ENCODE measurements at places on chromosomes 7 and 10. TPM values are rescaled to one million over a fixed set of nuclear protein-coding genes. Genes with fewer than 3 reads are reported as not detected.
A peak's percentile ranks its signal among the peaks of the same experiment; 100 is the strongest.

GRCh38 chr10:124517461-124517860, 55.8 kb downstream of the LHPP start:
- no peak for ATAC-seq

GRCh38 chr7:116740755-116741462, 68.9 kb downstream of the MET start:
- peak; percentile 87 for ATAC-seq

DNA sequence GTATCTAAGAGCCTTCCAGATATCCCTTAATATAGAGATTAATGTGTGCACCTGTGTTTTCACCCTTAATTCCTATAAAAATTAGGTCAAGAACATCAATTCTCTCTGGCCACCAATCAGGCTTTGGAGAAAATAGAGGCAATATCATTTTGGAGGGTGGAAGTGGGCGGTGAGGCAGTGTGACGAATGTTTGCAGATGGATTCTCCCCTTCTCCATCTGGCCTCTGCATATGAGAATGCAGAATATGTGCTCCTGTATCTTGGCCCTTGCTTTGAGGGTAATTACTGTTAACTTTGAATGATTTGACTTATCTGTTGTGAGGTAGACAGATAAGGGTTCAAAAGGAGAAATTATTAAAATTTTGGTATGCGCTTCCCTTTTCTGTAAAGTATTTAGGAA, 304.0 kb upstream of the NPSR1 start:
- no peak for ATAC-seq

DNA sequence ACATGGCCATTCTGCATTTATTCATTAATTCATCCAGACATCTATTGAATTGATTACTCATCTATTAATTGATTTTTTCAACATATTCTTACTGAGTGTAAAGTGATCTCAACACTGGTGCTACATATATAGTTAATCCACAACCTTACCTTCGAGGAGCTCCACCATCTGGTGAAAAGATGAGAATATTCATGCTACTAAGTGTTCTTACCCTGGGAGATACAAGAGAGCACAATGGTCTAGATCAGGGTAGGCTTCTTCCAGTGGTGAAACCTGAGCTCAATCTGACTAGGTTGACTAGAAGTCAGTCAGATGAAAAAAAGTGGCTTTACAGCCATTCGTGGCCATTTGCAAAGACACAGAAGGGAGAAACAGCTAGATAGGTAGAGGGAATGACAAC, 507.4 kb downstream of the ANKRD7 start:
- no peak for ATAC-seq

DNA sequence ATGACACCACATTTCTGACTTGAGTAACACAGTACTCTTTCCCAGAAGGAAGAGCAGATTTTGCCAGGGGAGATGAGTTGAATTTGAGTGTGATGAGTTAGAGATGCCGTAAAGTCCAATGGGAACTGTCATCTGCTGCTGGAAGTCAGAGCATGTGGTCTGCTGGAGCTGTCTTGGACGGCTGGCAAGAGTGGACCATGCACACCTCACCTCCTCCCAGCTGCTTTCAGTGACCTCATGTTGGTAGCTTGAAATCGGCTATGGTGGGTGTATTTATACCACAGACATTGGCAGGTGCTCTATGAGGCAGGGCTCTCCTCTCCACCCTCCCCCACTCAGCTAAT, 82.3 kb downstream of the COL13A1 start:
- ATAC-seq, result no peak

DNA sequence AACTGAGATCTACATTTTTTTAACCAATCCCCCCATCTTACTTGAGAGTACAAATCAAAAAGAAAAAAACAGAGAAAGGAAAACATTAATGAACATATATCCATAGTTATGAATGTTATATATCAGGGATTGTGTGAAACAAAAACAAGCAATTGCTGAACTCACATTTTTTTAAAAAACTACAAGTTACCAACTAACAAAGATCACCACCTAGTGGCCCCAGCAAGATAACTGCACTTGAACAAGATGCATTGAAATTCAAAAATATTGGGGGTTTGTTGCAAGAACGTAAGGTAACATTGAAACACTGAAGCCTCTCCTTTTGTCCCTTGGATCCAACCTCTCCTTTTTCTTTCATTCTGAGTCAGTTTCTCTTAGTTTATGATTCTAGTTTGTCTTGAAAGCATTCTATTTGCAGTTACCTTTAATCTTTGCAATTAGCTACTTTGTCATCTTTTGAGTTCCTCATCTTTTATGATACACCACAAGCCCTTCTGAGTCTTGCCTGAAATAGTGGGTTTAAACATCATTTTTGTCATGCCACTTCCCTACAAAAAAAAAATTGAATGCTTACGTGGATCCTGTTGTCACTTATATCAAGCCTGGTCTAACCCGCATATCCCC, 87.3 kb upstream of the TES start:
- ATAC-seq, result no peak

GRCh38 chr7:107843184-107843583, 40.2 kb upstream of the SLC26A3 start:
- no peak for ATAC-seq

GRCh38 chr7:54183055-54183454, 359.1 kb upstream of the VSTM2A start:
- ATAC-seq, result no peak

GRCh38 chr10:115974816-115975430, 298.1 kb downstream of the GFRA1 start:
- ATAC-seq, result no peak

GRCh38 chr10:37381271-37381670, 255.9 kb downstream of the ANKRD30A start:
- no peak for ATAC-seq

DNA sequence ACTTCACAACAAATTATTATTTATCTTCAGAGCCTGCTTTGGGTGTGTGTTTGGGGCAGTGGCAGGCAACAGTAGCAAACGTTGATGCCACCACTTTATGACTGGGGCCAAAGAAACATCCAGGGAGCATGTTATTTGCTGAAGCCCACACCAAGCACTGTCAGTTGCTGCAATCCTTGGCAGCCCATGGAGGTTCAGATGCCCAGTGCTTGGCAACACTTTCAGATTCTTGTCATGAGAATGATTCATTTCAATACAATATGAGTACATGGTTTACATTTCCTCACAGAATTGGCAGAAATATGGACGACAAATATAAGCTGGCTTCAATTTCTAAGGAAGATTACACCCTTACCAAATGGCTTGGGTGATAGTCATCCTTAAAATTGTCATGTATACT, 46.5 kb upstream of the GLI3 start:
- no peak for ATAC-seq

DNA sequence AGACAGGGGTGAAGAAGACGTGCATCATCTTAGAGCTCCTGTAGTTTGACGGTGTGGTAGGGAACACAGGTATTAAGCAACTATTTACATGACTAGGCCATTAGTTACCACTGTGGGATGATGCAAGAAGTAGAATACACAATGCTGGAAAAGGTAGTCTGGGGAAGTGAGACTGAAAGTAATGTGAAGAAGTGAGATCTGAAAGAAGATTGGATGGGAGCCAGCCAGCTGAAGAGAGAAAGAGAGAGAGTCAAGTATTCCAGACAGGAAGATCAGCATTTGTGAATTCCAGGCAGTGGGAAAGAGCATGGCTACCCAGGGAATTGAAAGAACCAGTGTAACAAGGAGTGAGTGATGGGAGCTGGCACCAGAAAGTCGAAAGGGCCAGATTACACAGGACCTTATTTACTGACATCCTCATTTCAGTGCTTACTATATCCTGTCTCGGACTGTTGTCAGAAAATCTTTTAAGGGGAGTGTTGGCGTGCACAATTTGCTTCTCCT, 4.0 kb upstream of the CFAP58 start:
- peak; percentile 76 for ATAC-seq

DNA sequence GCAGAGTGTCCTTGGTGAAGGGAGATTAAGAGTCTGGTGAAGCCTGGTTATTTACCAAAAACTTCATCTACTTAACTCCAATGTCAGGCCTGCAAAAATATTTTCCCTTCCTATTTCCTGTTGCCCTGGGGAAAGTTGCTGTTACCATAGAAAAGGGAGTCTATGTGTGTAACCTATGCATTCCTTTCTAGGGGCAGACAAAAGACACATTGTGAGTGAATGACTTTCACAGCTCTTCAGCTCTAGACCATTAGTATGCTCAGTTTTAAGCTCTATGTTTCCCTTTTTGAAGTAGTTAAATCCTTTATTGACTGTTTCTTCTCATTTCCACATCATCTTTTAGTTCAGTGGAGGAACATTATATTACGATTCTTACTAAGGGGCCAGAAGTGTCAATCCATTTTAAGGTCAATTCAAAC, 45.6 kb upstream of the SGCE start:
- no peak for ATAC-seq

DNA sequence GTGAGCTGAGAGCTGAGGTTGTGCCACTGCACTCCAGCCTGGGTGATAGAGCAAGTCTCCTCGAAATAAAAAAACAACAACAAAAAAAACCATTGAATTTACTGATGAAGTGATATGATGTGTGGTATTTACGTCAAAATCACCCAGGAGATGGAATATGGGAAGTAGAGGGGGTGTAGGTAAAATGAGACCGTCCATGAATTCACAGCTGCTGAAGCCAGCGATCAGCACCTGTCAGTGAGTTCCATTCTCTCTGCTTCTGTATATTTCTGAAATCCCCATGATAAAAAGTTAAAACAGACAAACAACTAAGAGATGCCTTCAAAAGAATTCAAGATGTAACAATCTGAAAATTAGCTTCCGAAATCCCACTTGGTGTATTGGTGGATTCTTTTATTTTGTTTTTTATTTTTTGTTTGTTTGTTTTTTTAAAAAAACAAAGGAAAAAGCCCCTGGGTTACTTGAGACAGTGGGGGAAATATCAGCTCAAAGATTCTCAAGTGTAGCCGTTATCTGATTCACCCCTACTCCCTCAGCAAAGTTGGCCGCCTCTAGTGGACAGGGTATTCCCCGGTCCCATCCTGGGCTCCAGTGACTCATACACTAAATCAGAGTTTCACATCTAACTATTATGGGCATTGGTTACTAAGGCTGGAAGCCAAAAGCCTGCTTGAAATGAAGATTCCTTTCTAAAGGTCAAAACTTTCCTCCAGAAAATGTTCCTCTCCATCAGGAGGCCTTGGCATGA, 76.4 kb downstream of the MAP3K8 start:
- ATAC-seq, result peak; percentile 79

- peak; percentile 74 for ATAC-seq
Measured at GRCh38 chr7:1137517-1138167, 22.4 kb downstream of the ZFAND2A start.

DNA sequence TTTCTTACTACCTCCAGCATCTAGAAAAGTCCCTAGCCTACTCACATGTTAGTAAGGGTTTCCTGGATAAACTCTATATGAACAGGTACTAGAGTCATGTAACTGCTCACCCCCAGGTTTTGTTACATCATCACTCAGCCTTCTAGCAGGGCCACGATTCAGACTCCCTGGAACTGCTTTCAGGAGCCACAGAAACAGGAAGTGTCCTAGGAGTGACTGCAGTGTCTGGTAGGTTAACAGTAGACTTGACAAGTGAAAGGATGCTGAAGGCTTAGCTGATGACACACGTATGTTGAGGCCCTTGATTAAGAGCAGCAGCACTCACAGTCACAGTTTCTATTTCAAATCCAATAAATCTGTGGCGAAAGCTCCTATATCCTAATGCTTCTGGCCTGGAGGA, 101.2 kb downstream of the DNMBP start:
- ATAC-seq, result peak; percentile 17

GRCh38 chr7:137094-137891, 55.1 kb upstream of the FAM20C start:
- ATAC-seq, result no peak

GRCh38 chr7:55526770-55527169, 45.5 kb downstream of the VOPP1 start:
- ATAC-seq, result peak; percentile 36

DNA sequence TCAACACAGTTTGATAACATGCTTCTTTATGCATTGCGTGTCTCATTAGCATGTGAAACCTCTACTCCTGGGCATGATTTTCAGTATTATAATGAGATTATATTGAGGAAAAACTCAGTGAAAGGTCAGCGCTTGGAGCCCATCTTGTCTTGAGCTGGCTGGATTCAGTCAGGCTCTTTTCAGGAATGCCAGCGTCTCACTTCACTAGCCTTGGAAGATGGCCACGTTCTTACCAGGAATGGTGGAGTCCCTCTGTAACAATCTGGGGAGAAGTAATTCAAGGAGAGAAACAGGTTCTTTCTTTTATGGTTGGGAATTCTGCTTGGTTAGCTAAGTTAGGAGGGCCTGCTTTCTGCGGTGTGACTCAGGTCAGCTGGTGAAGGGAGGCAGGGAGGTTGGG, 241.0 kb downstream of the GALNT17 start:
- no peak for ATAC-seq

GRCh38 chr7:112881-113280, 79.5 kb upstream of the FAM20C start:
- ATAC-seq, result no peak

- ATAC-seq, result no peak
Measured at GRCh38 chr10:107103174-107104025, 61.1 kb downstream of the SORCS1 start.

DNA sequence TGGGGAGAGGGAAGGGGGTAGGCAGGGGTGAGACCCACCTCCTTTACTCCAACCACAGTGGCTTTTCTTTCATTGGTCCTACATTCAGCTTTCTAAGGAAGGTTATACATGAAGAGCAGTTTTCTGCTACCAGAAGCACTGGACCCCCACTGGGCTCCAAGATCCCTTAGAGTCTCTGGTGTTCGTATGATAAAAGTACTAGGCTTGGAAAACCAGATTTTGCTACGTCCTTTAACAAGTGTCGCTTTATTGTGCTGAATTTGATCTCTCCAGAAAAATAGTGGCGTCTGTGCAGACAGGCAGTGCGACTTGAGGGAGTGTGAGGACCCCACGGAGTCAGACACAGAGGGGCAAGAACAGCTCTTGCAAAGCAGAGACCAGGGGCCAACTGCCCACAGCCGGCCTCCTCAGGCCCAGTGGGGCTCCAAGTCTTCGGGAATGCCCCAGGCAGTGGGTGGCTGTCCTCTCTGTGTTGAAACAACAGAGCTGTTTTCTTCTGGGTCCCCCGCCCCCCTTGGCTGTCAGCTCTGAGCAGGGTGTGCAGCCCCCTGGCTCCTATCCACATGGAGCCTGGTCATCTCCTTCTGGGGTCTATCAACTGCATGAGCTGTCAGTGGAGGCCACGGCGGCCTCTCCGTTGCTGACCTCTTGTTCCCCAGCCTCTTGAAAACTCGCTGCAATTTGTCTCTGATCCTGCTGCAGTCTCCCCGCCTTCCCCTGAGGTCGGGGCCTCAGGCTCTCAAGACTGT, 333.2 kb downstream of the RPS24 start:
- no peak for ATAC-seq

Gene ADD3
- total RNA-seq, result 40.3 TPM

Gene PRKG1
- 0.80 TPM for total RNA-seq

Gene SPDYE8
- total RNA-seq, result not detected

Gene UNCX
- not detected for total RNA-seq

Gene HECW1
- 0.40 TPM for total RNA-seq

Gene IDI2
- total RNA-seq, result not detected

Gene MLXIPL
- total RNA-seq, result 0.52 TPM

All from esophagus mucosa (tissue), 1 donor.